Fibroblast of pulmonary artery (primary cell): ENCODE measurements at places on chromosomes 2 and 18.

GRCh38 chr2:25685741-25686140, 12.4 kb upstream of the DTNB start:
- DNase-seq = no peak

GRCh38 chr2:172323256-172323655, 104.1 kb upstream of the ITGA6 start:
- no peak for DNase-seq

GRCh38 chr18:23268641-23269040, 133.4 kb downstream of the CABLES1 start:
- DNase-seq = no peak

DNA sequence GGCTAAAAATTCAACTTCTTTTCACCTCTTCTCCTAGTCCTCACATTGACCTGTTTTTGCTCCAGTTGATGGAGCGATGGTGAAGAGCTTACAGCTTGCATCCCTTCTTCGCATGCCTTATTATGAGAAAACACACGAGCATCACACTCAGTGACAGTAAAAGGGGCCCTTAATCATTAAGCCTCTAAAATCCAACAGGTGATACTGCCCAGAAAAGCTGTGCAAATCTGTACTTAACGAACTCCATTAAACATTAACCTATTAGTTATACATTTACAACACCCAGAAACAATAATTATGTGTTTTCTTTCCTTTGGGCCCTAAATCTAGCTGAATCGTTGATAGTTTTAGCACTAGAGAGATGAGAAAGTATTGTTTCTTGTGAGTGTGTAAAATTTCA, 54.8 kb downstream of the LAMA1 start:
- no peak for DNase-seq

- no peak for DNase-seq
These were observed 8.3 kb downstream of the WNT6 start for GRCh38 chr2:218867900-218868299.

GRCh38 chr2:50840341-50841124, 191.4 kb downstream of the NRXN1 start:
- no peak for DNase-seq

DNA sequence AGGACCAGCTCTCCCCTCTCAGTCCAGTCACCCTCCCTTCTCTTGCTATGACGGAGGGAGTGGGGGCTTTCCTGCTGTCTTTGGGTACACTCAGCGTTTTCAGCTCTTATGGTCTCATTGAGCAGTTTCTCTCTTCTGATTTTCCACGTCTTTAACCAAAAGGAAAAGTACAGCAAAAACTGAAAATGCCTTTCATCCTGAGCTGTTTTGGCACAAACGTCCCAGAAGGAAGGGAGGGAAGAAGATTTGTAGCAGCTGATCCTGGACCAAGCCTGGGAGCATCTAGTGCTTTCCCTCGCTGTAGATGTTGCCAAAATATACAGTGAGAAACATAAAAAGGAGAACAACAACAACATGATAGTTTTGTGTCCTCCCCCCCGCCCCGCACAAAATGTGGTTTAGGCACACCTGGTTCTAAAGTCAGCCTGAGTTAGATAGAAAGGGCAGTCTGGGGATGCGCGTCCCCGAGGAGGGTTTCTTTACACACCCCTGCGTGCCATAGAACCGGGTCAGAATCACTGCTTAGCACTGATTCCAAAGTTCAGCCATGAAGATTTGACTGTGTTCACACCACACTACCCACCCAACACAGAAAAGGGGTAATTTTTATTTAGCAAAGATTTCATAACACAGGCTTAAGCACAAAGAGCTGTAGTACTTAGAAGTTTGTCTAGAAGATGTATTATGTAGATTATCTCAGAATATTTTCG, 53.4 kb downstream of the SLC40A1 start:
- no peak for DNase-seq

- DNase-seq = no peak
These were observed 9.6 kb downstream of the IFIH1 start for GRCh38 chr2:162308747-162309503.
